Naive B cell (primary cell): ENCODE measurements at places on chromosomes 7 and 10.
A peak's percentile ranks its signal among the peaks of the same experiment; 100 is the strongest.

DNA sequence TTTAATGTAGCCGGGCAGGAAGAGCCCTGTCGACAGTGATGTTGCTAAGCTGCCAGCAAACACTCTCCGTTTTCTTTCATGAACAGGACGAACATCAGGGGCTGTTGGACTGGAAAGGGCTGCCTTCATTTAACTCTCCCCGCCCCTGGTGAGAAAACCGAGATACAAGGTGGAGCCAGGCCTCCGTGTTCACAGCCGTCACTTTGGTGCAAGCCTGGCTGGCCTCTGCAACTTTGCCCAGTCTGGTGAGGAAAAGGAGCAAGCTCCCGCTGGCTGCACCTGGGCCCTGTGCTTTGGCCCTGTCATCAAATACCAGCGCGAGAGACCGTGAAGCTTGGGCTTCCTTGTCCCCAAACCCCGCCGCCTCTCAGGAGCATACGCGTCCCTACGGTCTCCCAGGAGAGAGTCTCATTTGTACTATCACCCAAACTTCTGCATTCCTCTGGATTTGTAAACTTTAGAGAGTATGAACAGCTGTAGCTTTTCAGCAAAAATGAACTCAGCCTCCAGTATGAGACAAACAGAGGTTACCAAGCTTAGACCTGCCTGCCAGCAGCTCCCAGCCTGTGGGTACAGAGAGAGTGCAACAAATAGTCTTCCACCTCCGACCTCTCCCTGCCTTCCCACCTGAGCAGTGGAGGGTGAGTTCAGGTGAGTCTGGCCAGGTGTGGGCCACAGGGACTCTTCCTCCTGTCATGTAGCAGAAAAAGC lies 445.3 kb upstream of the MGMT start:
- no peak for DNase-seq

- DNase-seq = no peak
These were observed 152.5 kb downstream of the SEMA3A start for GRCh38 chr7:84042110-84042539.

- no peak for DNase-seq
These were observed 417.9 kb upstream of the LRGUK start for GRCh38 chr7:133709036-133709880.

DNA sequence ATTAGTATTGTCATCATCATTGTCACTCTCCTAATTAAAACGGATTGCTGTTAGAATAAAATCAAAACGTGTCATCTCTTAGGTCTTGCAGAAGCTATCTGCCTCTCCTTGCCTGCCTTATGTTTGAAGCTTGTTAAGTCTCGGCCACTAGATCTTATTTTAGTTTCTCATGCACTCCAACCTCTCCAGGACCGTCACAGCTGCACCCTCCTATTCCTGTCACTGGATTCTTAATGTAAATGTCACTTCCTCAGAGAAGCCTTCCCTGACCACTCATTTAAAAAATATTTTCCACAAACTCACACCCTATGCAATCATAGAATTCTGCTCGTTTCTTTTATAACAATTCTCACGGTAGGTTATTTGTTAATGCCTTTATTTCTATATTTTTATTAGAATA lies 103.9 kb upstream of the DKK1 start:
- no peak for DNase-seq

GRCh38 chr7:49243521-49243920 lies 319.2 kb downstream of the CDC14C start:
- no peak for DNase-seq

DNA sequence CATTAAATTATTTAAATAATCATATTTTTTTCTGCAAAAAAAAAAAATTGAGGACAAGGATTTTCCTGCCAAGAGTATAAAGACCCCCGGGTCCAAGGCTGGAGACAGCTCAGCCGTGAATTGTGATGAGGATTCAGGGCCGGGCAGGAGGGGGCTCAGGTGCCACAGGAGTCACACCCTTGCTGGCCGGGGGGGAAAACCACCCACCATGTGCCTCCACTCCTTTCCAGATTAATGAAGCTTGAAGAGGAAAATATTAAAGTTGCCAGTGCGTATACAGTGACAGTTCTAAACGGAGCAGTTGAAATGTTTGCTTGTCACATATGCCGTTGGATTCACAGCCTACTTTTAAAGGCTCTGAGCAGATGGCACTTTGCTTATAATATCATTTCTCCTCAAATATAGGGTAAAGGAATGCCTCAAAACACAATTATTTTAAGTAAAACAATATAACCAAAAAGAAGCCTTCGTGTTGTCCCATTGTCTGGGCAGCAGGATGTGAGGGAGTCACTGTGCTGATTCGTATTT lies 49.6 kb downstream of the ADARB2 start:
- no peak for DNase-seq

GRCh38 chr10:99365736-99366135 lies 36.6 kb downstream of the CNNM1 start:
- DNase-seq = no peak

DNA sequence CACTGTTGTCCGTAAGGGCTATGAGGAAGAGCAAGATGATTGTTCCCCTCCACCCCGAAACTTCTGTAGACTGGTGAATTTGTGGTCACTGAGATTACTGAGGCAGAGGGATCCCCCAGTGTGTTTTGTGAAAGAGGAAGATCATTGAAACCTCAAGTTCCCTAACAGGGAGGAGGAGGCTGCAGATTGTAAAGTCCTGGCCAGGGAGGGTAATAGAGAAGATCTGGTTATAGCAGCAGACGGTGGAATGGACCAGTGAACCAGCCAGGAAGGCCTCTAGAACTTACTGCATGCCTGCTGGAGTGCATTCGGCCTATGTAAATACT lies 31.1 kb downstream of the LMTK2 start:
- peak; percentile 87 for DNase-seq

DNA sequence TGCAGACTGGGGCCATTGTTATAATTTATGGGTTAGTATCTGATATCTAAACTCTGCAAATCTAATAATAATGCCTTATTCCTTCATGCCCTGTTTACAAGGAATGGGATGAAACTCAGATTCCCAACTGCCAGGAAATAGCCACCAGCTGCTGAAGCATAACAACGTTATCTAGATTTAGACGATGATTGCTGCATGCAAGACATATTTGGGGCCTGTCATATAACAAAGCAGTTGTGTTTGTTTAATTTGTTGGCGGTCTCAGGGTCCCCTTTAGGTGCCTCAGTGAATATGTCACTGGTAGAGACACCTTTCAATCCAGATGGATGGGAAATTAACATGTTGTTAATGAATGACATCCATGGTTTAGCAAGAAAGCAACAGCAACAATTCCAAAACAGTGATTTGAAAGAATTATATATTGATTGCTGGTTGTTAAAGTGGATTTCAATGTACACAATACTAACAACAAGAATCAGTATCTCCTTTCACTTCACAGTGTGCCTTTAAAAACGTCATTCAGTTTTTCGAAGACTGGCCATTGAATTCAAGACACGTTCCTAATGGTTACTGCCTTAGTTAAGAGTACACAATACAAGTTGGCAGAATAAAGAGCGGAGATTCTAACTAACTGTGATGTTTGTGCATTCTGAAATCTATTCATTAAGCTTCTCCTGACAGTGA lies 860.6 kb upstream of the CELF2 start:
- DNase-seq = no peak

- no peak for DNase-seq
These were observed 119.4 kb downstream of the DIP2C start for GRCh38 chr10:569961-570627.

DNA sequence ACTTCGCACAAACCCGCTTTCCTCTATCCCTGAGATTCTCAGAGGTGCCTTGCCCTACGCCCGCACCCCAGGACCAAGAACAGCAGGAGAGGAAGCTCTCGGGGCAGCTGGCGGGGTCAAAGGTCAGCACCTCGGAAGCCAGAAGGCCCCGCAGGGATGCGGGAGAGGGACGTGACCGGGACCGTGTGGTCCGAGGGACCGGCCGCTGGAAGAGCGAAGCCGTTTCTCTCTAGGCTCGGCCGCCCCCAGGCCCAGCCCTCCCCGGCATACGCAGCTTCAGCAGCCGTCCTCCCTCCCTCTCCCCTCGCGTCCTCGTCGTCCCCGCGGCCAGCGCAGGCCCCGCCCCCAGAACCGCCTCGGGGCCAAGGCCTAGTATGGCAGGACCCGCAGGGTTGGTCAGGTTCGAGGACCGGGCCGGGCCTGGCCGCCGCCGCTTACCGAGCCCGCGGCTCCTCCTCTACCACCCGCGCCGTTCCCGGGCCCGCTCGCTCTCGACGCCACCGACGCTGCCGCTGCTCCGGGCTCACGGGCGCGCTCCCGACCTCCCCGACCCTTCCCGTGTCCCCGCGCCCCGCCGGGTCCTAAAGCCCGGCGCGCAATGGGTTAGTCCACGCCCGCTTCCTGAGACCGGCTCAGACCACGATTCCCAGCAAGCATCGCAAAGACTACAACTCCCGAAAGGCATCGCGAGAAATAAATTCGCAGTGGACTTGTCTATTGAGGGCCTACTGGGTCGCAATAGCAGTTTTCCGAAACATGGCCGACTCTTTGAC lies at the start of gene ARMH3:
Gene ARMH3, minus strand, starts transcription at position 527 of the 773 bp plus-strand sequence. CDS start 16,059 bp downstream, outside the sequence.
- peak; percentile 89 for DNase-seq

DNA sequence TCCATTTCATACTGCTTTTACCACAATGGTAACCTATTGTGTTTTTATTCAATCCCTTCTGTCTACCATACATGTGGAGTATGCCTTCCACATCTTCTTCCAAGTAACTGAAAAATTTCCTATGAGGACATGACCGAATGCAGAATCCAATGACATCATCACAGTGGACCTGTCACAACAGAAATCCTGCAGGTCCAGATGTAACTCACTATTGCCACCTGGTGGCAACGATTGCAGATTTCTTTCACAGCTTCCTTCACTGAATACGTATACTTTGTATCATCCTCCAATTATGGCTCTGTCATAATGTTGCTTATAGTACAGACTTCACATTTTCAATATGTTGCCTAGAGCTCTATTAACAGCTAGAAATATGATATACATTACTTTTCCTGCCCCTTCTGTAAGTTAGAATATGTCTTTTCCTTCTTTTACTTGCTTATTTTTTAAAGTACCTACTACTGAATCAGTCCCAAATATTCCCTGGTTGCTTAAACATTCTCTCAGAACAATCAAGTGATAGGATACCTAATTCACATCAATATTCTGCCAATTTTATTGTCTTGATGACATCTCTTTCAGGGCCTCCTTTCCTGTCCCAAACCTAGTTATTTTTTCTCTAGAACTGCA lies 45.4 kb downstream of the SLC13A1 start:
- DNase-seq = peak; percentile 1

- no peak for DNase-seq
These were observed 51.7 kb downstream of the SYPL1 start for GRCh38 chr7:106060394-106060920.

DNA sequence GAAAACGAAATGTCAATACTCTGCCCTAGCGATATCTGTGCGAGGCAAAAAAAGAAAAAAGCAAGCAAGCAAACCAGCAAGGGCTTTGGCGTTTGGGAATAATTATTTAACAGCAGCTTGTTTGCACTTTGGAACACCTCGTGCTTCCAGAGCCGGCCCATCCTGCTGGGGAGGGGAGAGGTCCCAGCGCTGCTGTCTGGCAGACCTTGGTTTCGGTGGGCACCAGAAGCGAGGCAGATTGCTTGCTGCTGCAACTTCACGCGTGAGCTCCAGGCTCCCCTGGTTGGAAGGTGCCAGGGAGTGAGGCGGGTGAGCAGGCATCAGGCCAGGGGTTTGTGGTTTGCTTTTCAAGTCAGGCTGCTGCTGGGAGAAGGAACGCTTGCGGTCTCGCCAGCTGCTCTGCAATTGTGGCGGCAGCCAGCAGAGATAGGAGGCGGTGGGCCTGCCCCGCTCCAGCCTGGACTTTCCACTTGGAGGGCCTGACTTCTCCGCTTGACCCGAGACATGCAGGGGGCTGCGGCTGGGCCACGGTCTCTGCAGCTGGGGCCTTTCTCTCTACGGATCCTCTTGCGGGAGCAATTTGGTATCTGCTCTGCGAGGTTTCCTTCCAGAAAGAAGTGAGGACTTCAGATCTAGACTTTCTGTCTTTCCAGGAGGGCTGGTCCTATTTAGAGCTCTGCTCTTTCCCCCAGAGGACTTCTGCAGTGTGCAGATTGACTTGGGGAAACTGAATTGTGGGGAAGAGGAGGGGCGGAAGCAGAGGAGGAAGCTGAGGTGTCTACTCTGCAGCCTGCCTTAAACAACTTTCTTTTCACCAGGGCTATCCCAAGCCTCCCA lies 131.4 kb downstream of the PRPF18 start:
- DNase-seq = no peak

DNA sequence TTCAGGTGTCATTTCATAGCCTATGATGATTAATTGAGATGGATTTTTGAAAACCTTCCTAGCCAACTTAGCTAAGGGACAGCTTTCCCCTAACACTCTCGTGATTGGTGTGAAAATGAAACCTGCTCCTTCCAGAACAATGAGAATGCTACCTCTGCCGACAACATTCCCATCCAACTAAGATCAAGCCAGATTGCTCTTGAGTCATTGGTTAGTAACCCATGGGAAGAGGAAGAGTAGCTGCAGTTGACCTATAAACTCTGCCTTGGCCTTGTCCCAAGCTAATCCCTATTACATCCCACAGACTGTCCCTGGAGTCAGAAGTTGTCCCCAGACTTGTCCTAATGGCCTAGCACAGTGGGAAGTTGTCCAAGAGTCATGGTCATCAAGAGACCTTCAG lies 80.5 kb upstream of the SVIL start:
- DNase-seq = no peak

DNA sequence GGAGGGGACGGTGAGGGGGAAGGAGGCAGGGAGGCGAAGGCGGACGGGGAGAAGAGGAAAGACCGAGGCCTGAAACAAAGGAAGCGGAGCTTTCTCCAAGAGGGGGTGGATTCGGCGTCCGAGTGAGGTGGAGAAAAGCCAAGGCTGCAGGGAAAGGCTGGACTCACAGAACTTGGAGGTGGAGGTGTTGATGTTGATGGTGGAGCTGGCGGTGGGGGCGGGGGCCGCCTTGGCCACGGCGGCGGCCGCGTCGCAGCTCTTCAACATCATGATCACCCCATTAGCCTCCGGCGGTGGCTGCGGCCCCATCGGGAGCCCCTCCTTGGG lies 578 bp downstream of the CACUL1 start:
- DNase-seq = peak; percentile 35

- no peak for DNase-seq
These were observed 27.4 kb upstream of the PSMG3 start for GRCh38 chr7:1597066-1597760.

DNA sequence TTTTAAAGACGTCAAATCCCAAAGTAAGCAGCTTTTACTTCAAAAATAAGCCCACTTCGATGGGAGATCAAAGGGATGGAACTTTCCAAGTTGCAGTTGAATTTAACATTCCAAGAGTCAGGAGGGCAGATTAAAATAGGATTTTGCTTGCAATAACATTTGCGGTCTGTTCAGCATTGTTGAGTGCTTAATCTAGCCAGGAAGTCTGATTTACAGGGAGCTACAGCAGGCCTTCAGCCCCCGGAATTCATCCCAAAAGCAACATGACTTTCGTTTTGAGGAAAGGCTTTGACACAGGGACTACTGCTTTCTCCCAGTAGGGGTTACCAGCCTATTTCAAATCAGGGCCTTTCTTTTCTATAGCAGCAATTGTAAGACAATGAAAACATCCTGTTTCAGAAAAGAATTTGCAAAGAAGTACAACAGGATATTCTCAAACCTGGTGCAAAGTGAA lies 279.6 kb upstream of the PITRM1 start:
- DNase-seq = no peak

- no peak for DNase-seq
These were observed 368.4 kb upstream of the ZMIZ1 start for GRCh38 chr10:78700413-78700812.

- no peak for DNase-seq
These were observed 42.5 kb downstream of the PPP1R3C start for GRCh38 chr10:91590142-91590903.

- DNase-seq = no peak
These were observed 302.9 kb upstream of the PODXL start for GRCh38 chr7:131859147-131859821.
